Activated CD8-positive, alpha-beta memory T cell treated with anti-CD3 and anti-CD28 coated beads for 1 hour (primary cell): ENCODE measurements at places on chromosomes 2 and 18.

- DNase-seq, result no peak
These were observed 326.3 kb downstream of the CDH7 start for GRCh38 chr18:66077066-66077465.

GRCh38 chr2:81981585-81981984 lies 1677.0 kb upstream of the LRRTM1 start:
- no peak for DNase-seq

DNA sequence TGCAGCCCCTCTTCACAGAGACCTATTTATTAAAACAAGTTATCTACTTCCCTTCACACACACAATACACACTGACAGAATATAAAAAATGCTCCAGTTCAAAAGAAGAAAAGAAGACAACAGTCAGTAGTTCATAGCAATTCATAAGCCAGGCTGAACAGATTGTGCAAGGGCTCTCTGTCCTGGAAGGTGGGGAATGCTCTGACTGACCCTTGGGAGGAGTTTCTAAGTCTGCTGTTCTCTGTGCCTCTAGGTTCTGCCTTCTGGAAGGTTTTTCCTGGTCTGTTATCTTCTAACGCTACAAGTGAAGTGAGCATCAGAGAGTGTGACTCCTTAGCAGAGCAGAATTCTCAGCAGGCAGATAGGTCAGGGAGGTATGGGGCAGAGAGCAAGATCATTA lies 35.7 kb downstream of the SP3 start:
- no peak for DNase-seq

DNA sequence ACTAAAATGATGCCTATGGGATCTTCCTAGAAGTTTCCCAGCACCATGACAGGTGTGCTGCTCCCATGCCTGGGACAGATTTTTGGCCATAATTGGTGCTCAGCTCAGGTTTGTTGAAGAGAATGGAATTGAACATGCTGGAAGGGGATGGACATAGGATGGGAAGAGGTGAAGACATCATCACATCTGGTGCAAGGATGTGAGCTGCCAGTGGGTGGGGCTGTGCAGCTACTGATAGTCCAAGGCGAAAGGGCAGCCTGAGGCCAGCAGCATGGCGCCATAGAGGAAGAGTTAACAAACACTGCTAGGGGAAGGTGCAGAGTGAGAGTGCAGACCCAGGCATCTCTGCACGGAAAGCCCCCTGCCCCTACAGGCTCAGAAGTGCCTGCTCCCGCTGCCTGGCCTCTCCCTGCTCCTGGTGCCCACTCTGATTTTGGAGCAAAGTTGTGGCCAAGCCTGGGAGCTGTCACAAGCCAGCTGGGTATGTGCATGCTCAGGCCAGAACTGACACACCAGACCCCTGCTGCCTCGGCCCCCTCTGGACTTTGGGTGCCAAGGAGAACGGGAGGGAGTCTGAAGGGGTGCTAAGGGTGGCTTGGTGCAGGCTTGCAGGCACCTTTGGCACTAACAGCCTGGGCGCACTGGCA lies 178.6 kb downstream of the ZBTB7C start:
- DNase-seq, result no peak

- DNase-seq, result no peak
These were observed 334.7 kb upstream of the MYT1L start for GRCh38 chr2:2665834-2666133.

GRCh38 chr18:54261894-54262293 lies 7.4 kb upstream of the POLI start:
- no peak for DNase-seq

- DNase-seq, result no peak
These were observed 424.5 kb downstream of the RAD51AP2 start for GRCh38 chr2:17093712-17094111.

DNA sequence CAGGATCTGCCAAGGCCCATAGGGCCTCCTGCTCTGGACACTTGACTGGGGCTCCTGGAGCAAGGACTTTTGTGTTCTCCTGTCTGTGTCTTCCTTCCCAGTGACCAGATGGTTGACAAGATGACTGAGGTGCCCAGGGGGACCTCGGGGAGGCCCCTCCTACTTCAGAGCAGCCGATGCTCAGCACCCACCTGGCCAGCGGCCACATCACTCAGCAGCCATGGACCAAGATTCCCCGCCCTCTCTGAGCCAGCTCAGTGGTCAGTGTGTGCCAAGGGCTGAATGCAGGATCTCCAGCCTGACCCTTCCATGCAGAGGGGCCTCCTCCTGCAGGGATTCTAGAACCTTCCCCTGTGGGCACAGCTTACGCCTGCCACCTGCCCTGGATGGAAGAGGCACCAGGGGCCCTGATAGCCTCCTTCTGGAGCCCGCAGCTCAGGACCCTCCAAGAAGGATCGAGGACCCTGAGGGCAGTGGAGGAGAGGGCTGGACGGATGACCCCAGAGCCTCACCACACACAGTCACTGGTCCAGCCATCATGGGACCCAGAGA lies 87.4 kb upstream of the GPC1 start:
- no peak for DNase-seq

GRCh38 chr2:111050701-111051376 lies 69.9 kb upstream of the BCL2L11 start:
- DNase-seq, result no peak

DNA sequence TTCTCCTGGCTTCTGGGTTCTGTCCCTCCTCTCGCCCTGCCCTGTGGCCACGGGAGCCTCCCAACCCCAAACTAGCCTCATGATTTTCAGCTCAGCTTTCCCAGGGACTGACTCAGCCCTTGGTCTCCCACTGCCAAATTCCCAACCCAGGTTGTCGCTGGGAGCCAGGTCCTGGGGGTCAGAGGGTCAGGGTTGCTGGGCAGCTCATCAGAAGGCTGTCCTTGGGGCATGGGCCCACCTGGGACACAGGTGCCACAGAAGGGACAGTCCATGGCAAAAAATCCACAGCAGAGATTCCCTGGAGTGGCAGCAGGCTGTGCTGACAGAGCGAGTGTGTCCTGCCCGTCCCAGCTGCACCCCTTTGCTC lies 180.4 kb downstream of the TWIST2 start:
- DNase-seq, result no peak

GRCh38 chr18:55252901-55253300 lies 293.6 kb upstream of the CCDC68 start:
- DNase-seq, result no peak

GRCh38 chr2:43328832-43329231 lies 102.4 kb upstream of the ZFP36L2 start:
- DNase-seq, result no peak

GRCh38 chr2:201793631-201794030 lies 12.7 kb upstream of the CDK15 start:
- no peak for DNase-seq
